HT1080 (cell line): ENCODE measurements at places on chromosomes 1 and 21.

DNA sequence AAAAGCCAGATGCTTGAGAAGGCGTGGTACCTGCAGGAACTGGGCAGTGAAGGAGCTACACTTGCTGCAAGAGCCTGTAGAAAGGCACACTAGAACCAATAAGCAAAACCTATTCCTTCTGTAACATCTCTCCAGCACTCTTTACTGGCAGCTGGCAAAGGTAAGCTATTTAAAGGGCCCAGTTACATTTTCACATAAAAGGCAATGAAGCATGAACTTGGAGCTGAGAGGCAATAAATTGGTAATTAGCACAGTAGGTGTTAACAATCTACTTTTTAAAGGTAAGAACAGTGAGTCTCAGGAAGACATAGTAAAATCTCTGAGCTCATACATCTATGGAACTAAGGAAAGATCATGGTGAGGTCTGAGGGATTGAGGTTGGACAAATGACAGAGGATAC lies 167.1 kb upstream of the OLFM3 start:
- no peak for DNase-seq

- no peak for DNase-seq
These were observed 404.8 kb downstream of the DUSP10 start for GRCh38 chr1:221337106-221337505.

- DNase-seq, result no peak
These were observed 21.7 kb upstream of the LRRC47 start for GRCh38 chr1:3817821-3818597.

- no peak for DNase-seq
These were observed 67.6 kb downstream of the MTR start for GRCh38 chr1:236862615-236863211.

DNA sequence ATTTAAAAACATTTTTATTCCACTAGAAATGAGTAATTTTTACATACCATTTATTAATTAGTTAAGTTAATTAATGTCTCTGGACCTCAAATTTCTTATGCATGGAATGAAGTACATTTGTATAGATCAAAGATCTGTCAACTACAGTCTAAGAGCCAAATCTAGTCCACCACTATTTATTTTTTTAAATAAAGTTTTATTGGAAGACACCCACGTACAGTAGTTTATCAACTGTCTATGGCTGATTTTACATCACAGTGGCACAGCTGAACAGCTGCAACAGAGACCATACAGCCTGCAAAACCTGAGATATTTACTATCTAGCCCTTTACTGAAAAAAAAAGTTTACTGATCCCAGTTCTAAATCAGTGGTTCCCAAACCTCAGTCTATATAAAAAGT lies 188.6 kb upstream of the HP1BP3 start:
- no peak for DNase-seq

- no peak for DNase-seq
These were observed 64.8 kb downstream of the ERG start for GRCh38 chr21:38433471-38433870.
